Testis (tissue), 5 donors: ENCODE measurements at places on chromosomes 7 and 10.
A peak's percentile ranks its signal among the peaks of the same experiment; 100 is the strongest.

- no peaks in the 10 kb centered on the region for H3K36me3 ChIP-seq
- no peak overlapping the region for H3K27ac ChIP-seq
- H3K4me3 ChIP-seq = no peak overlapping the region
- DNase-seq = no peak
- no peaks in the 10 kb centered on the region for H3K4me1 ChIP-seq
Measured at GRCh38 chr7:105890290-105890997, 14.0 kb upstream of the ATXN7L1 start.

- no peaks in the 10 kb centered on the region for H3K27me3 ChIP-seq
- H3K27ac ChIP-seq = no peak overlapping the region
- no peak overlapping the region for H3K4me3 ChIP-seq
- no peaks in the 10 kb centered on the region for H3K36me3 ChIP-seq
Measured at GRCh38 chr7:84735677-84736076, 451.2 kb downstream of the SEMA3D start.

DNA sequence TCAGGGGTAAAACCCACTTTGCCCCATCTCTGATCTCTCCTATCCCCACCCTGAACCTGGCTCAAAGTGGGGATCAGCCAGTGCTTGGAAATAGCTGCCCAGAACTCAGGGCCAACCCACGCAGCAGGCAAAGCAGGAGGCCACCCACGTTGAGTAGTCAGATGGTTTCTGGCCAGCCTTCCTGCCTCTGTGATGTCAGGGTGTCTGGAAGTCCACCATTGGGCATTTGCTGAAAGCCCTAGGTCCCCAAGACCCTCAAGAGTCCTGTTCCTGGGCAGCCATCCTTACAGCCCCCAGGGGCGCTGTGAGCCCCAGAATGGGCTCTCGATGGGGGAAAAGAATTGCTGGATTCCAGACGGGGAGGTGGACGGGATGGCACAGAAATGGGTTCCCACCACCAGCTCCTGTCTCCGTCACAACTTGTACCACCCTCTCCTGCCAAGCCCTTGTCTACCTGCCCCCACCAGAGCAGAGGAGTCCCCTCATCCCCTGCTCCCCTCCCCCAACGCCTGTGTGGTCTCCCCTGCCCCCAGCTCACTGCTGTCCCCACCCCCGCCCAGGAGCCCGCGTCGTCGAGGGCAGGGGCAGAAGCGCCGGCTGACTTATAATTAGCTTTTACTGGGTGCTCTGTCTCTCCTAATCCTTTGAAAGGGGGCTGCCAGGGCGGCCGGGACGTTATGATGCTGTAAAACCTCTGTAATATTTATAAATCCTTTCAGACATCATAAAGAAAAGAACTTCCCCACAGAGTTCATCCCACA is 3.9 kb downstream of the MYL10 start:
- no peaks in the 10 kb centered on the region for H3K27me3 ChIP-seq
- peaks cover 22% of the 10 kb centered on the region for H3K4me1 ChIP-seq
- peak overlapping the region; percentile 77 for H3K27ac ChIP-seq
- DNase-seq = peak; percentile 68
- no peak overlapping the region for H3K4me3 ChIP-seq

- H3K4me1 ChIP-seq = no peaks in the 10 kb centered on the region
- no peaks in the 10 kb centered on the region for H3K36me3 ChIP-seq
- no peaks in the 10 kb centered on the region for H3K27me3 ChIP-seq
- no peak overlapping the region for H3K4me3 ChIP-seq
- H3K27ac ChIP-seq = no peak overlapping the region
- no peak for DNase-seq
Measured at GRCh38 chr7:113044394-113044793, 42.2 kb downstream of the GPR85 start.

- no peaks in the 10 kb centered on the region for H3K4me1 ChIP-seq
- no peaks in the 10 kb centered on the region for H3K27me3 ChIP-seq
- no peak overlapping the region for H3K27ac ChIP-seq
Measured at GRCh38 chr7:142176901-142177300, 65.4 kb downstream of the MGAM2 start.

DNA sequence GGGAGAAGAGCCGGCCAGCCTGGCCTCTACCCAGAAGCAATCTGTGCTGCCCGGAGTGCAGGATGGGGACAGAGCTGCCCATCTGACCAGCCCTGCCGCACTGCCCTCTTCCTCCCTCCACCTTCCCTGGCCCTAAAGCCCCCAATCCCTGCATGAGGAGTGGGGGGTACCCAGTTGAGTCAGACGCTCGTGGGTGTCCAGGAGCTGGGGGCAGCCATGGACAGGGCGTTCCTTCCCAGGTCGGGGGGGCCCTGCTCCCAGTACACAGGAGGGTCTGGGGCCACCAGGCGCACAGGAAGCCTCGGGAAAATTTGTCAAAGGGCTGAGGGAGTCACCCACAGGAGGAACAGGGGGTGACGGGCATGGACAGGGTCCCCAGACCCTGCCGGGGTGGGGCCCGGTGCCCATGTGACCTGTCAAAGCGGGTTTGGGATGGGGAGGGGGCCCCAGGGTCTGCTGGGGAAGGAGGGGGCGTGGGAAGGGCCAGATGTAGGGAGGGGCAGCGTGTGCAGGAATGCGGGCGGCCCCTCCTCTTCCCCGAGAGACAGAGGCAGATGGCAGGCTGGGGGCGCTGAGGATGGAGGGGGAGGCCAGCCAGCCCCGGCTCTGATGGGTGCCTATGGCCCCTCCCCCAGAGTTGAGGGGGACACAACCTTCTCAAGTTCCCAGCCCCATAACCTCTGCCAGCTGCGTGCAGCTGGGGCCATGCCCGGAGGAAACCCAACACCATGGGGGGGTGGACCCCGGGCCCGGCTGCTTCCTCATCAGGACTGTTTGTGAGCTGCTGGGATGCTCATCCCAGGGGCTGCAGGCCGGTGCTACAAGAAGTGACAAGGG is 21.5 kb upstream of the GRIFIN start:
- H3K4me3 ChIP-seq = no peak overlapping the region
- no peak for DNase-seq

GRCh38 chr7:150858236-150859197 is 6.2 kb downstream of the AOC1 start:
- no peaks in the 10 kb centered on the region for H3K27me3 ChIP-seq
- H3K4me1 ChIP-seq = no peaks in the 10 kb centered on the region
- no peak for DNase-seq

- no peak overlapping the region for H3K4me3 ChIP-seq
- H3K4me1 ChIP-seq = no peaks in the 10 kb centered on the region
- DNase-seq = no peak
- no peaks in the 10 kb centered on the region for H3K36me3 ChIP-seq
- no peak overlapping the region for H3K27ac ChIP-seq
- H3K27me3 ChIP-seq = no peaks in the 10 kb centered on the region
Measured at GRCh38 chr7:83697804-83698530, 49.0 kb upstream of the SEMA3E start.

- DNase-seq = peak; percentile 45
- no peaks in the 10 kb centered on the region for H3K36me3 ChIP-seq
- no peaks in the 10 kb centered on the region for H3K27me3 ChIP-seq
- H3K4me3 ChIP-seq = no peak overlapping the region
- H3K4me1 ChIP-seq = peaks cover 21% of the 10 kb centered on the region
Measured at GRCh38 chr7:883055-884021, 7.0 kb downstream of the GET4 start.

GRCh38 chr7:129479831-129480230 is 22.5 kb upstream of the SMKR1 start:
- H3K36me3 ChIP-seq = no peaks in the 10 kb centered on the region
- no peak overlapping the region for H3K27ac ChIP-seq
- H3K27me3 ChIP-seq = no peaks in the 10 kb centered on the region
- no peak for DNase-seq

- H3K4me3 ChIP-seq = no peak overlapping the region
- no peaks in the 10 kb centered on the region for H3K27me3 ChIP-seq
- H3K27ac ChIP-seq = no peak overlapping the region
- no peaks in the 10 kb centered on the region for H3K36me3 ChIP-seq
- peak; percentile 10 for DNase-seq
- no peaks in the 10 kb centered on the region for H3K4me1 ChIP-seq
Measured at GRCh38 chr10:86288695-86289576, 77.7 kb downstream of the GRID1 start.

DNA sequence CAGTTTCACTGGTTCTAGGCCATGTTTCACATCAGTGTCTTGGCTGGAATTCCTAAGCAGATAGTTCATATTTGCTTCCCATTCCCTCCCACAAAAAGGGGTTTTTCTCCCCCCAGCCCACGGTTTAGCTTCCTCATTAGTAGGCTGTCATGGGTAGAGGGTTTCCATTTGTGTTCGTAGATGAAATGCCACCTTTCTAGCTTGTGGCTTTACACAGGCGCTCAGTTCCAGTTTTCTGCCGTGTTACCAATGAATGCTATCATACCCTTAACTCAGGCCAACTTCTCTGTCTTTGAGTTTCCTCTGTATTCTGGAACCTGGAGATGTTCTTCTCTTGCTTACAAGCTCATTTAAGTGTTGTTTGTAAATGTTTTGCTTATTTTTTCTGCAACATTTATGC is 26.8 kb downstream of the CALD1 start:
- no peak for DNase-seq
- H3K36me3 ChIP-seq = no peaks in the 10 kb centered on the region
- H3K4me3 ChIP-seq = no peak overlapping the region
- H3K4me1 ChIP-seq = peaks cover 28% of the 10 kb centered on the region
- no peaks in the 10 kb centered on the region for H3K27me3 ChIP-seq

- H3K27ac ChIP-seq = no peak overlapping the region
- H3K36me3 ChIP-seq = no peaks in the 10 kb centered on the region
- no peaks in the 10 kb centered on the region for H3K27me3 ChIP-seq
- H3K4me1 ChIP-seq = no peaks in the 10 kb centered on the region
- no peak for DNase-seq
Measured at GRCh38 chr10:1374511-1375345, 318.5 kb downstream of the WDR37 start.

- no peak overlapping the region for H3K27ac ChIP-seq
- no peak for DNase-seq
- H3K27me3 ChIP-seq = no peaks in the 10 kb centered on the region
- no peaks in the 10 kb centered on the region for H3K4me1 ChIP-seq
- no peaks in the 10 kb centered on the region for H3K36me3 ChIP-seq
- H3K4me3 ChIP-seq = no peak overlapping the region
Measured at GRCh38 chr10:82213784-82214183, 338.8 kb downstream of the NRG3 start.

GRCh38 chr7:36613031-36613614 is 111.2 kb downstream of the AOAH start:
- H3K36me3 ChIP-seq = no peaks in the 10 kb centered on the region
- no peak overlapping the region for H3K4me3 ChIP-seq
- H3K27ac ChIP-seq = no peak overlapping the region
- no peaks in the 10 kb centered on the region for H3K4me1 ChIP-seq
- no peaks in the 10 kb centered on the region for H3K27me3 ChIP-seq

DNA sequence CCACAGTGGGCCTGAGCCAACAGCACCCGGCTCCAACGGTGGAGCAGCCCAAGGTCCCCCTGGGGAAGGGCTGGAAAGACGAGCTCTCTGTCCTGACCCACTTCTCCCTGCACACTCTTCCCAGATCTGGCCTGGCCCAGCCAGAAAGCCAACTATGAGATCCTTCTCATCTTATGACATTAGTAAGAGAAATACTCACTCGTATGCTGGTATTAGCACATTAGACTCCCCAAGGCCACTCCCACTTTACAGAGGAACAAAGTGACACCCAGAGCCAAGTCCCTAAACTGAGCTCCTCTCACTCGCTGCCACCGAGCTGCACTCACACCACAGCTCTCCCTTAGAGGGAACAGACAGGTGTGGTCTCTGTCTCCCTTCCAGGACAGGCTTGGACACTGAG is 24.8 kb downstream of the DLG5 start:
- H3K27me3 ChIP-seq = no peaks in the 10 kb centered on the region
- no peaks in the 10 kb centered on the region for H3K36me3 ChIP-seq
- no peak overlapping the region for H3K4me3 ChIP-seq
- H3K27ac ChIP-seq = no peak overlapping the region

DNA sequence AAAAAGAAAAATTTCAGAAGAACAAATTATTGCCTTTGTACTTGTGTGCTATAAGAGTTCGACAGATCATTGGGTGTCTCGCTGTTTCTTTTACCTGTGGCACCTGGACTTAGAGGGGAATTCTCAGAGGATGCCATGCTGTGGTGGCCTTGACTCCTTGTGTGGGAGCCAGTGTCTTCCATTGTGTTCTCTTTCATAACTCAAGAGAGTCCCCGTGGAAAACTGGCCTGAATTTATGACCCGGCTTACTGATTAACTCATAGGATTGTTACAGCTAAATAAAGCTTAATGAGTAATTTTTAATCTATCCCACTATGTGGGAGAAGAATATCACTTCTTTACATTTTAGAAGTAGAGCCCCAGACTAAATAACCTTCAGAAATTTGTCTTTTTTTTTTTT is 54.5 kb downstream of the UBE3C start:
- H3K4me1 ChIP-seq = no peaks in the 10 kb centered on the region
- H3K36me3 ChIP-seq = no peaks in the 10 kb centered on the region
- H3K4me3 ChIP-seq = no peak overlapping the region
- H3K27ac ChIP-seq = no peak overlapping the region
- no peak for DNase-seq

DNA sequence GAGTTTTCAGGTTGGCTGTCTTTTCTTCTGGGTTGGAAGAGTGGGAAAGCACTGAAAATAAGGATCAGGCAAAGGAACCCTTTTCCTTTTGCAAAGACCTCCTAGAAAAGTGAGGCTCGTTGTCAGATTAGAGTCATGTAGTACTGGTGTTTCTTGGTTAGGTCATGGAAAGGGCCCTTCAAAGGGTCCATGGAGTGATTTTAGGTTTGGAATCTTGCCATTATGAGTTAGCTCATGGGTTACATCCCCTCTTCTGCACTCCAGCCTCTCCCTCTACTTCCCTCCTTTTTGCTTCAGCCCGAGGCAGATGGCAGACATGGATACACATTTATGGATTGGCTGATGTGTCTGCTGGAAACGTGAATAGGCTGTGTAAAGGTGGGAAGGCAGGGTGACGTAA is 47.0 kb downstream of the CREB5 start:
- H3K36me3 ChIP-seq = no peaks in the 10 kb centered on the region
- DNase-seq = no peak
- H3K4me1 ChIP-seq = no peaks in the 10 kb centered on the region
- H3K27me3 ChIP-seq = no peaks in the 10 kb centered on the region
- no peak overlapping the region for H3K27ac ChIP-seq
- H3K4me3 ChIP-seq = no peak overlapping the region

DNA sequence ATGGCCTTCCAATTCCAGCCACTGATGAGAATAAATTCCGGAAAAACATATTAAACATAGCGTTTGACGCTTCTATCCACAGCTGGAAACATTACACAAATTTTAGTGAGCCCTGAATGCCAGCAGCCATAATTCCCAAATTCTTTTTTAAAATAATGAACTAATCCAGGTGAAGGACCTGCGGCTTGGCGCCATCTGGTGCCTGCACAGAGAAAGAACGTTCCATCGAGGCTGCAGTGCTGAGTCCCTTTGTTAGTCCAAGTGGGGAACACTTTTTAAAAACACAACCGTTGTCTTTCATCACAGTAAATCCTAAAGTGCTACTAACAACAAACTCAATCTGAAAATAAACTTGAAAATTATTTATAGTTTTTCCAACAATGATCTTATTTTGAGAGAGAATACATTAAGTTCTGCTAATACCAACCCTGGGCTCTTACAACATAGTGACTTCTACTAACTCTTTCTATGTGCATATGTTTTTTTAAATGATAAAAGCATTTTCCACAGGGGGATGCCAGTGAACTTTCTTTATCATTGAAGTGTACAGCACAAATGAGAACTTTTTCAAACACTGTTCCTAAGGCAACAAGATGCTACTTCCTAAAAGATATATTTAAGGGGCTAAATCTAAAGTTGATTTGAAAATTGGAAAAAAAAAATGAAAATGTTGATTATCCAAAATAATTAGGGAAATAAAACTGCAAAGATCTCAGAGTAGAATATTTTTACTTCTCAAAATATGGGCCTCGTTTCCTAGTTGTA is 166.9 kb upstream of the RNF32 start:
- H3K4me1 ChIP-seq = no peaks in the 10 kb centered on the region
- no peaks in the 10 kb centered on the region for H3K36me3 ChIP-seq
- DNase-seq = peak; percentile 61
- no peaks in the 10 kb centered on the region for H3K27me3 ChIP-seq
- no peak overlapping the region for H3K27ac ChIP-seq
- H3K4me3 ChIP-seq = no peak overlapping the region
